ENCODE measurements at places on chromosomes 3 and 15. TPM values are rescaled to one million over a fixed set of nuclear protein-coding genes. Genes with fewer than 3 reads are reported as not detected.

The FSD2 gene
- total RNA-seq, result not detected

The PRR20G gene
- total RNA-seq, result not detected

The IP6K1 gene
- total RNA-seq, result 51.1 TPM

The RTP3 gene
- total RNA-seq, result not detected
